Activated T-cell treated with anti-CD3 and anti-CD28 coated beads, Interleukin-2, amount 50 U/mL, for 24 hours (primary cell): ENCODE measurements at places on chromosomes 4 and X.
A peak's percentile ranks its signal among the peaks of the same experiment; 100 is the strongest.

- no peak for DNase-seq
These were observed 314.6 kb upstream of the CASK start for GRCh38 chrX:42237956-42238355.

DNA sequence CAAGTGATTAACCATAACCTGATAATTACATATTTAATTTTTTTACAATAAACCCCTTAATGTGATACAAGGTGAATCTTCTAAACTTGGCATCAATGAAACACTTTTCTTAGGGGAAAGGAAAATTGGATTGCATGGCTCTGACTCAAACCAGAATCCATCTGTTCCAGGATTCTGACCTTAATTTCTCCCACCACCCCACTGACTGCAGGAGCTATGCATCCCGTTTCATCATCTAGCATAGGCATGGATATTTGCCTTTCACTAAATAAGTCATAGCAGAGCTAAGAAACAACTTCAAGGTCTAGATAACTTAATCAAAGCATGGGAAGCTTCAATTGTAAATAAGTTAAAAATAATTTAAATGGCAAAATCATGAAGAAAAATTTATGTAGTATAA, 156.3 kb downstream of the BTC start:
- DNase-seq: no peak

DNA sequence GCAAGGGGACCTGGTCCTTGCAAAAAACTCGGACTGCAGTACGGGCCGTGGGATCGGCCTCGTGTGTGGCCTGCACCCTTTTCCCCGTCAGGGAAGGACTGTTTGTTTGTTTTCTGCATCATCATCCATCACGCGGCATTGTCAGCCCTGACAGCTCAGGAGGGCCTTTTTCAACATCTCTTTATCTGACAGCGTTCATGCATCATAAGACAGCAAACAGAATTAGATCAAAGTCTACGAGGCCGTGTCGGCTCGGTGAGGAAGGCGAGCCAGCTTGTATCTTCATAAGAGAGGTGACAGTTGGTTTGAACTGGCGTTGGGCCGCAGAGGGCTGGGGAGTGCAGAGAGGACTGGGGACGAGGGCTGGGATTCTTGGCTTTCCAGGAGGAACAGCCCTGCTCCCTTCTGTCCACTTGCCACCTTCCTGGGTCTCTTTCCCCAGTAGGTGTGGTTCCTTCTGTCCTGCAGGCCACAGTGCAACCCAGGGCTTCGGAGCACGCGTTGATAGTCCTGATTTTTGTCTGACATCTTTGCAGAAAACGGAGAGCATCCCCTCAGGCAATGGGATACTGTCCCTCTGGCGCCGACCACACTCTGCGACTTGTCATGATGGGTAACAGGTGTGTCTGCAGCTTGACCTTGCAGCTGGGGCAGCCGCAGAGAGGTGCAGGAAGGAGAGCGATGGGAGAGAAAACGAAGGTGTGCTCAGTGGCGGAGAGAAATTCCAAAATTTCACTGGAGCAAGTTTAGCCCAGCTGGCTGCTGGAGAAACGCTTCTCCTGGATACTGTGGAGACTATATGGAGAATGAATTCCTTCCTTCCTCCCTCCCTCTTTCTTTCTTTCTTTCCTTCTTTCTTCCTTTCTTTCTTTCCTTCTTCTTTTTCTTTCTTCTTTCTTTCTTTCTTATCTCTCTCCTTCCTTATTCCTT, 104.0 kb upstream of the SHOX start:
- DNase-seq: no peak

DNA sequence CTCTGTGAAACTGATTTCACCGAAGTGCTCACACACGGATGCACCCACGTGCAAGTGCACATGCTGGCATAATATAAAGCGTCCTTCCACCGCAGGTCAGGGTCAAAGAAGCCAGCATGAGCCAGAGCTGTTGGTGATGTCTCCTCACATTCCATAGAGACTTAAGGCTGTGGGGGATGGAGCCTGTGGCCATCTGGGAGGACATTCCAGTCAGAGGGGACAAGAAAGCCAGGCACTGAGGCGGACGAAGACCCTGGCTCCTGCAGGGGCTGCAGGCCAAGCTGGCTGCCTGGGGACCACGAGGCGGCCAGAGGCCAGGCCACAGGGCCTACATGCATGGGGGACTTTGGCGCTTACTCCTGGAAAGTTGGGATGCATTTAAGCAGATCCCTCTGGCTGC, 7.7 kb downstream of the RNF212 start:
- no peak for DNase-seq

GRCh38 chr4:119313237-119313636, 8.7 kb downstream of the FABP2 start:
- DNase-seq: no peak

- no peak for DNase-seq
These were observed 3.4 kb downstream of the FOXO4 start for GRCh38 chrX:71098951-71099506.

- DNase-seq: no peak
These were observed 9.4 kb upstream of the RASGEF1B start for GRCh38 chr4:81481151-81481550.

- no peak for DNase-seq
These were observed 40.5 kb upstream of the BMP2K start for GRCh38 chr4:78735697-78736096.

- no peak for DNase-seq
These were observed 41.8 kb upstream of the ARHGEF6 start for GRCh38 chrX:136822337-136823095.

- DNase-seq: no peak
These were observed 13.3 kb upstream of the CRMP1 start for GRCh38 chr4:5906191-5906590.

GRCh38 chr4:127229855-127230608, 402.7 kb upstream of the INTU start:
- no peak for DNase-seq

DNA sequence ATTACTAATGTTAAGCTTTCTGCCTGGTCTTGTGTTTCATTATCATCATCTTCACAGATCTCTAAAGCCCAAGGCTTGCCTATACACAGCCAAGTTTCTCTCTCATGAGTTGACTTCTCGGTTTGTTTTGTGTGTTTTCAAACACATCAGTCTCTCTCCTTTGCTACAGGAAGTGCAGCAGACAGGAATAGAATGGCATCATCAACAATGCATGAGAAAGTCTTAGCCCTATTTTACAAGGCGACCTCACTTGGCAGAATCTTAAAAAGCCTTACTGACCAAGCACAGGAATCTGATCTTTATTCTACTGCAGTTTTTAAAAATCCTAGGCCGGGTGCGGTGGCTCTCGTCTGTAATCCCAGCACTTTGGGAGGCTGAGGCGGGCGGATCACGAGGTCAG, 36.8 kb downstream of the CC2D2A start:
- no peak for DNase-seq

DNA sequence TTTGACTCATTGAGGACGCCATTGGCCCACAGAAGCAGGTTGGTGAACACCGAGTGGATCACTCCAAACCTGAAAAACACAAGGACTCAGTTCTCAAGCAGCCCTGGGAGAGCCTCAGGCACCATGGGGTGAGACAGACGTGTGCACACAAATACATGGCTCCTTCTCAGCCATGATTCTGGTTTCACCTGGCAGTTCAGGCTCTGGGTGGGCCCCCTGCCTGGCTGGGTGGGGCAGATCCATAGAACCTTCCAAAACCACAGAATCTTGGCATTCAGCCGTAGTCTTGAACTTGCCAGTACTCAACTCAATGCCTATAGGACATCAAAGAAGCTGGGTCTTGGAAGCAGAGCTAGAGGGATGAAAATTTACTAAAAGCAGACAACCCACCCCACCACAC, 24.2 kb downstream of the OTOP1 start:
- DNase-seq: no peak

DNA sequence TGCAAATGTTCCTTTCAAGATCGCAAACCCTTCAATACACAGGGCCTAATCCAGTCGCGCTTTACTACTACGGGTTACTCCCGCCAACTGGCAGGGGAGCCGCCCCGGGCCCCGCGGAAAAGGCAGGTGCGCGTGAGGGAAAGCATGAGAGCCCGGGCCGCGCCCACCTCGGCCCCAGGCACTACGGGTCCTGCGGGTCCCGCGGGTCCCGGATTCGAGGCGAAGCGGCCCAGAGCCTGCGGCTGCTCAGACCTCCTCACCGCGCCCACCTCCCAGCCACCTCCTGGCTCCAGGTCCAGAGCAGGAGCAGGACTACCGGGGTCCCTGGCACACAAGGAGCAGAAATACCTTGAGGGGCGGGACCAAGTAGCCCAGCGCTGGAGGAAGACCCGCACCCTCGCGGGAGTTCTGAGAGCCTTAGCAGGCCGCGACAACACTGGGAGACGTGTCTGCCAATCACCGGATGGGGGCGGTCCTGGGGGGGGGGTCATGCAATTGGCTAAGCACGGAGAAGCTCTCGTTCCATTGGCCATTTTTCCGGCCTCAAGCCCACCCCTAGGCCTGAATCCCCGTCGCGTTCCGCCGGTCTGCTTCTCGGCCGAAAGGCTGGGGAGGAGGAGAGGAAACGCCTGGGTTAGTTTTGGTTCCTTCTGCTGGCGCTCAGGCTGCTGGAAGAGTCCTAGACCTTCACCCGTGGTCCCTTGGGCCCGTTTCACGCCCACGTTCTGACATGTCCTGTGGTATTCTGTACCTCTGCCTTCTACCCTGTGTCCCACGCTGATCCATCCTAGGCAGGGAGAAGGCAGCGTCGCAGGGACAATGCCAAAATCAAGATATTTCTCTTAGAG, 29.0 kb downstream of the ERVMER34-1 start:
- peak; percentile 89 for DNase-seq

DNA sequence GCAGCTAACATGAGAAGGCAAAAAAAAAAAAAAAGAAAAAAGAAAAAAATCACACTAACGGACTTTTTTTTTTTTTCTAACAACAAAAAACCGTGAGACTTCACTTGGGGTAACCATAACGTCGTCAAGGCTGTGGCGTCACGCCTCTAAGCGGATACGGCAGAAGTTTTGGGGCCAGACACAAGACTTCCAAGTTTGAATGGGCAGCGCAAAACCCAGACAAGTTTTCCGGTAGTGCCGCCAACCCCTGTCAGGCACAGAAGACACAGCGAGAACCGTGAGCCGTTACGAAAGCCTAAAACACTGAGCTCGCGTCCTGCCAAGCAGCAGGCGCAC, 556 bp upstream of the SMARCA5 start:
- DNase-seq: no peak

DNA sequence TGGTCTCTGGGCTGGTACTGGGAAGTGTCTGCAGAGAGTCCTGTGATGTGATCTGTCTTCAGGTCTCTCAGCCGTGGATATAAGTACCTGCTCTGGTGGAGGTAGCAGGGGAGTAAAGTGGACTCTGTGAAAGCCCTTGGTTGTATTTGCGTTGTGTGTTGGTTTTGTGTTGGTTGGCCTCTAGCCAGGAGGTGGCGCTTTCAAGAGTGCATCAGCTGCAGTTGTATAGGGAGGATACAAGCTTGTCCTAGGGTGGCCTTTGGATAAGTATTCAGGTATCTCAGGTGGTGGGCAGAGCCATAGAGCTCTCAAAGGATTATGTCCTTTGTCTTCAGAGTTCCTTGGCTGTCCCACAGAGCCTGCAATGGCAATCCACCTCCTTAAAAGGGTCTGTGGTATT, 111.6 kb downstream of the MAGEB17 start:
- DNase-seq: peak; percentile 28

GRCh38 chr4:118898684-118899138, 10.1 kb downstream of the SYNPO2 start:
- no peak for DNase-seq

DNA sequence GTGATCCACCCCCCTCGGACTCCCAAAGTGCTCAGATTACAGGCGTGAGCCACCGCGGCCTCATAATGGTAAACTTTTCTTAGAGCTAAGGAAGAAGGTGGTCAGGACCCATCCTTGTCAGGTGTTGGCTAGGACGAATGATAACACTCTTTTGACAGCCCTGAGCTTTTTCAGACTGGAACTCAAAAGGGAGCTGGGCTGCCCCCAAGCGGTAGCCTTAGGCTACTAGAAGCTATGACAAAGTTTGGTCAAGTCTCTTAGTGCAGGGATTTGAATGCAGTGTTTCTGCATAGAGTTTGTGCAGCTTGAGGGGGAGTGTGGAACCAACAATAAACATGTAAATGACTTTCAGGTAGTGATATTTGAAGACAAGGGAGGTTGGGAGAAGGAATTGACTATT, 11.8 kb upstream of the HSD17B10 start:
- DNase-seq: peak; percentile 58

GRCh38 chr4:150305995-150306394, 227.8 kb downstream of the DCLK2 start:
- DNase-seq: no peak

DNA sequence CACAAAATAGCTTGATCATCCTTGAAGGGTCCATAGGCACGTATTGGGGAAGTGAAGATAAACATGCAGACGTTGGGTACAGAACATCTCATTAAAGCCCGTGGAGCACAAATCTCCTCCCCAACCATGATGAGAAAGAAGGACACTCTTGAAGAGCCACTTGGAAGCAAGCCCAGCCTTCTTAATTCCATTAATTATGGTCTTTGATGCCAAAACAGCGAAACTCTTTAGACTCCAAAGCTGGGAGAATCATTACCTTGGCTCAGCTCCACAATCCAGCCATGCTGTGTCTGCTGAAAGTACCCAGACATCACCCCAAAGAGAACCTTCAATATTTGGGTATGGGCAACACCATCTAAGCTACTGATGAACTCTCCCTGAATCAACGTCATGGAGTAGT, 169.0 kb upstream of the MBNL3 start:
- DNase-seq: no peak

GRCh38 chr4:14985161-14985560, 17.1 kb upstream of the CPEB2 start:
- no peak for DNase-seq

DNA sequence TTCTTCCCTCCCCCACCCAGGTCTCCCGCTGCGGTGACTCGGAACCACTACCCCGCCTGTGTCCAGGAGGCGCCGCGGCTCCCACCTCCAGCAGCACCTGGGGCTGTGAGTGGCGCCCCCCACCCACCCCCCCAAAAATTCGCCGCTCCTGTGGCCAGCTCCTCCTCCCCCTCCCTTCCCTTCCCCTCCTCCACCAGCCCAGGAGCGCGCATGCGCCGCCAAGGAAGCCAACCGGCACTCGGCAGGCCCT, 278 bp downstream of the CLOCK start:
- DNase-seq: no peak

DNA sequence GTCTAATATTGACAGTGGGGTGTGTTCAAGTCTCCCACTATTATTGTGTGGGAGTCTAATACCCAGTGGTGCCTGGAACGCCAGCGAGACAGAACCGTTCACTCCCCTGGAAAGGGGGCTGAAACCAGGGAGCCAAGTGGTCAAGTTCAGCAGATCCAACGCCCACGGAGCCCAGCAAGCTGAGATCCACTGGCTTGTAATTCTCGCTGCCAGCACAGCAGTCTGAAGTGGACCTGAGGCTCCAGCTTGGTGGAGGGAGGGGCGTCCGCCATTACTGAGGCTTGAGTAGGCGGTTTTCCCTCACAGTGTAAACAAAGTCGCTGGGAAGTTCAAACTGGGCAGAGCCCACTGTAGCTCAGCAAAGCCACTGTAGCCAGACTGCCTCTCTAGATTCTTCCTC, 407.3 kb downstream of the DMD start:
- no peak for DNase-seq

GRCh38 chr4:125837493-125838201, 522.9 kb downstream of the FAT4 start:
- DNase-seq: no peak

- no peak for DNase-seq
These were observed 7.1 kb upstream of the CXCL5 start for GRCh38 chr4:74005528-74005927.
